ENCODE measurements at places on chromosomes 7 and 10.

DNA sequence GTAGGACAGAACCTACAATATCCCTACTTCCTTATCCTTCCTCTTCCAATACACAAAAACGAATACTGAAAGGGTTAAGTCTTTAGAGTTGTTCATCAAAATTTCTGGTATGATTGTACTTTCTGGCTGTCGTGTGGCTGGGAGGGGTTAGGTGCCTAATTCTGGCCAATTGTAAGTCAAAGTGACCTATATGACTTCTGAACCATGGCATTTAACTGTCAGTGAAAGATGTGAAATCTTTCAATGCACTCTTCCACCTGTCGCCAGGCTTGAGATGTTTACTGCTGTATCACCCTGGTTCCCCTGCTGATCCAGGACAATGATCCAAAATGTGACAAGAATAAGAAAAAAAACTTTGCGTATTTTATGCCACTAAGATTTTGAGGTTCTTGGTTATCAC, 20.8 kb downstream of the EPC1 start:
- DNase-seq, result no peak

DNA sequence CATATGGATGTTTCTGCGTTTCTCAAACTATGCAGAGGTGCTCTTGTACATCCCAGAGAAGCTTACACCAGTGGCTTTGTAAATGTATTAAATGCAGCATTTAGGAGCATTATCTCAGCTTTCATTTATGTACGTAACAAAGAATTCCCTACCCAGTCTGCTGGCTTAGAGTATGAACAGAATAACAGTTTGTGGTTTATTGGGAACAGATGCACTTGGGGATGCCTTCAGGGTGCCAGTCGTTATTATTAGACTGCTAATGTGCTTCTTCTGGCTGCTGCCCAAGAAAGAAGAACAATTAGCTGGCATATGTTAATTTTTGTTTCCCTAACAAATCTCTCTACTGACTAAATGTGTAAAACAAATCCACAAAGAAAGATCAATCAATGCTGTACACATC, 241.9 kb downstream of the FOXP2 start:
- no peak for DNase-seq

DNA sequence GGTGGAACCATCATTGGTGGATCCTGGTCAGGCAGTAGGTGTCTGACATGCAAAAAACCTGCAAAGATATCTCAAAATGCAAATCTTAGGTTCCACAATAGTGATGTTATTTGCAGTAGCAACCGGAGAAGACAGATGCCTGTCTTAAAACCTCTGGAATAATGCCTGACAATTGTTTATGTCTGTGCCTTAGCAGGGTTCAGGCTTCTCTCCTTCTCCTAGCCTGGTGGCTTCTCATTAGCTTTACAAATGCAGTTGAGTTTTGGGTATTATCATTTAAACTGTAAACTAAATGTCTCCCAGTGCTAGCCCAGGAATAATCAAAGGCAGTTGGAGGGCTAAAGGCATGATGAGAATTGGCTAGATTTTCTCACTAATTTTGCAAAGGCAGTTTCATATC, 146.3 kb upstream of the NRG3 start:
- no peak for DNase-seq

DNA sequence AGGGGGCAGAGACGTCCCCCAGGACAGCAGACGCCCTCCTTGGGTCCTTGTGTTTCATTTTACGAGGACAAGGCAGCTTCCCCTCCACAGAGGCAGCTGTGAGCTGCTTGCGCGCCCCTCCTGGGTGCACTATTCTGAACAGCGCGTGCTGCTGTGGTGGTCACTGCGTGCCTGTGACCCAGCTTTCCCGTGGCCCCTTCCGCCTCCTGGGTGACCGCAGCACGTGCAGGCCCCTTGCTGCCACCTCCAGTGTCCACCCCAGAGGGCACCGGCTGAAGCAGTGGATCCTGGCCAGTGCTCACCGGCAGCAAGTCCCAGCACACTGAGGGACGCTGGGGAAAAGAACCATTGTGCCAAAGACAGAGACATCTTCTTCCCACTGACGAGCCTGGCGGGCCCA, 81.4 kb downstream of the TCERG1L start:
- no peak for DNase-seq

- no peak for DNase-seq
These were observed 6.7 kb upstream of the ADAM12 start for GRCh38 chr10:126394948-126395347.

GRCh38 chr10:104104418-104104817, 17.6 kb upstream of the SFR1 start:
- DNase-seq, result no peak

DNA sequence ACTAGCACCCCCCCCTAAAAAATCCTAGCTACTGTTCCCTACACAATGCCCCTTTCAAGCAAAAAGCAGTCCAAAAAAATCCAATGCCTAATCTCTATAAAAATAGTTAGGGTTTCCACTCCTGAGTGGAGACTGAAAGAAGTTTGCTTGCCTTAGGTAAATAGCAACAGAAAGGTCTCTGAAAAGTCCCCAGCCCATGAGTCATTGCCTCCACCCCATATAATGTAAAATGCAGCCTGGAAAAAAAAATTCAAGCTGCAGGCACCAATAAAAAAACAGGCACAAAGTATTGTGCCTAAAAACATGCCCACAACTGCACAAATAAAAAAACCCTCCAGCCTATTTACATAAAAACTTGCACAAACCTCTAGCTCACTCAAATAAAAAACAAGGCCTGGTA, 47.5 kb downstream of the ZNF680 start:
- no peak for DNase-seq

- DNase-seq, result no peak
These were observed 21.9 kb upstream of the CRYGN start for GRCh38 chr7:151461942-151462230.

DNA sequence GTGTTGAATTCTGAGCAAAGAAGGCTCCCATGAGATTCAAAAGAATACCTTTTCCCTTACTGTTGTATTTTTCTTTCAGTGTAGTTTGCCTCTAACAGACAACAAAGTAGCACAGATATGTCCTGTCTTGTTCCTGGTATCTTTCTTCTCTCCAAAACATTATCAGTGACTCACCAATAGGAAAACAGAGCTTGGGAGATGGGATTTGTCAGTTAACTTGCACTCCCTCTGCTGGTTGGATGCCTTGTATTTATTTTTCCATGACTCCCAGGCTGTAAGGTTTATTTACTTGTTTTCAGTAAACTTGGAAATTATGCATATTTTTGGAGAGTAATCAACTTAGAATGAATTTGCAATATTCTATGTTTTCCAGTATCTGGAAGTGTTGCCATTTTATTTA, 129.7 kb downstream of the SAMD9 start:
- DNase-seq, result no peak

DNA sequence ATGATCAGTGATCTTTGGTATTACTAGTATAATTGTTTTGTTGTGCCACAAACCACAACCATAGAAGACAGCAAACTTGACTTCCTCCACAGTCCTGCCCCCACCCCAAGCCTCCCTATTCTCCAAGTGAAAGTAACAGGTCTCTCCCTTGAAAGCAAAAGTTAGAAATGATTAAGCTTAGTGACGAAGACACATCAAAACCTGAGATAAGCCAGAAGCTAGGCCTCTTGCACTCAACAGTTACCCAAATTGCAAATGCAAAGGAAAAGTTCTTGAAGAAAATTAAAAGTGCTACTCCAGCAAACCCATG, 7.5 kb downstream of the SAR1A start:
- DNase-seq, result peak; percentile 74

GRCh38 chr7:12519682-12520009, 50.9 kb upstream of the SCIN start:
- no peak for DNase-seq

GRCh38 chr10:34102893-34103506, 712.1 kb downstream of the PARD3 start:
- no peak for DNase-seq

GRCh38 chr7:128217030-128217805, 23.9 kb upstream of the LEP start:
- DNase-seq, result no peak

DNA sequence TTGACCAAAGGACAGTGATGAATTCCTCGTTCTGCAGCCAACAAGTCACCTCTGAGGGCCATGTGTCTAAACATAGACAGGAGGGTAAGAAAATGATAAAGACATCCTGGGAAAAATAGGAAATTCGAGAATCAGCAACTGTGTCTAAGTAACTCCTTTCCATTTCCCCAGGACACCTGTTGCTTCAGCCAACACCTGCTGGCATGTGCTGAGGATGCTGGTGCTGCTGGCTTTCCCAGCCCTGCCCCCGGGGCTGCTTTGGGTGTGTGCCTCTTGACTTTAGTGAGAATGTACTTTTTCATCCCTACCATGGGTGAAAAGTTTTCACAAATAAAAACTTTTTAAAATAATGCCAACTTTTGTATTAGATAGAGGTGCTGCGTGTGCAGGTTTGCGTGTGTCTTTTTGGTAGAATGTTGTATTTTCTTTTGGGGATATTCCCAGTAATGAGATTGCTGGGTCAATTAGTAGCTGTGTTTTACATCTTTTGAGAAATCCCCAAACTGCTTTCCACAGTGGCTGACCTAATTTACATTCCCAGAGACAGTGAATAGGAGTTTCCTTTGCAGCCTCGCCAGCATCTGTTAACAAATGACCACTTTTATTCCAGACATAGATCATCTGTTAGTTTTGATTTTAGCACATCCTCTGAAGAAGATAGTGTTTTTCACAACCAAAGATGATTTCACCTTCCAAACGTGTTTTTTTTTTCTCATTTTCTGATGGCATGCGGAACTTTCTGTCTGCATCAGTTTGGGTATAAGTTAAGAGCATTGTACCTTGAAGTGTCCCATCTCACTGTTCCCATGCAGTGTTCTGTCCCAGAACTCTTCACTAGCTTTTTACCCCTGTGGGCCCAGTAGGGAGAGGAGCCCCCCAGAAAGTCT, 104.2 kb upstream of the ACBD5 start:
- peak; percentile 25 for DNase-seq
